ENCODE measurements at places on chromosomes 16 and 17. TPM values are rescaled to one million over a fixed set of nuclear protein-coding genes. Genes with fewer than 3 reads are reported as not detected.

GRCh38 chr17:28047806-28048205, 5.3 kb downstream of the NLK start:
- H3K27ac ChIP-seq: no peak overlapping the region
- peaks cover 93% of the 10 kb centered on the region for H3K4me1 ChIP-seq
- H3K4me3 ChIP-seq: no peak overlapping the region
- DNase-seq: no peak

GRCh38 chr17:82059272-82060000, 6.2 kb downstream of the DUS1L start:
- H3K36me3 ChIP-seq: peaks cover 74% of the 10 kb centered on the region
- H3K4me3 ChIP-seq: no peak overlapping the region
- no peaks in the 10 kb centered on the region for H3K27me3 ChIP-seq
- peaks cover 4% of the 10 kb centered on the region for H3K4me1 ChIP-seq
- H3K27ac ChIP-seq: no peak overlapping the region
- DNase-seq: no peak

DNA sequence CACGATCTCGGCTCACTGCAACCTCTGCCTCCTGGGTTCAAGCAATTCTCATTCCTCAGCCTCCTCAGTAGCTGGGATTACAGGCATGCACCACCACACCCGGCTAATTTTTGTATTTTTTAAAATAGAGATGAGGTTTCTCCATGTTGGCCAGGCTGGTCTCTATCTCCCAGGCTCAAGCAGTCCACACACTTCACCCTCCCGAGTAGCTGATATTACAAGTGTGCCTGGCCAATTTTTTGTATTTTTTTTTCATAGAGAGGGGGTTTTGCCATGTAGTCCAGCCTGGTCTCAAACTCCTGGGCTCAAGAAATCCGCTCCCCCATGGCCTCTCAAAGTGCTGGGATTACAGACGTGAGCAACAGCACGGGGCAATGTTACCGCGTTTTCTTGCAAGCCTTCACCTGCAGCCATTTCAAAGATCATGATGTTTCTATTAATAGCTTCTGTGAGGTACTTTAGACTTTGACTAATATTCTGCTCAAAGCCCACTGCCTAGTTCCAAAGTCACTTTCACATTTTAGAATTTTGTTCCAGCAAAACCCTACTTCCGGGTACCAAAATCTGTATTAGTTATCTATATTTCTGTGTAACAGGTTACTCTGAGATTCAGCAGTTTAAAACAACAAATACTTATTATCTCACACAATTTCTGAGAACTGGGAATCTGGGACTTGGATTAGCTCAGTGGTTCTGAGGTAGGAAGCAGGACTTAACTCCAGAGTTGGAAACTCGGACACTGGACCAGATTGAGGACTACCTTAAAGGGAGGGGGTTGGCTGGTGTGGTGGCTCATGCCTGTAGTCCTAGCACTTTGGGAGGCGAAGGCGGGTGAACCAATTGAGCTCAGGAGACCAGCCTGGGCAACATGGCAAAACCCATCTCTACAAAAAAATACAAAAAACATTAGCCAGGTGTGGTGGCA, 12.0 kb upstream of the MED13 start:
- no peak overlapping the region for H3K27ac ChIP-seq
- no peaks in the 10 kb centered on the region for H3K36me3 ChIP-seq
- DNase-seq: no peak
- H3K27me3 ChIP-seq: no peaks in the 10 kb centered on the region
- H3K4me3 ChIP-seq: no peak overlapping the region
- H3K4me1 ChIP-seq: no peaks in the 10 kb centered on the region

GRCh38 chr17:78665387-78665951, 88.3 kb upstream of the DNAH17 start:
- H3K27ac ChIP-seq: peak overlapping the region; percentile 62
- no peaks in the 10 kb centered on the region for H3K27me3 ChIP-seq
- H3K36me3 ChIP-seq: no peaks in the 10 kb centered on the region
- no peak overlapping the region for H3K4me3 ChIP-seq
- H3K4me1 ChIP-seq: peaks cover 28% of the 10 kb centered on the region

DNA sequence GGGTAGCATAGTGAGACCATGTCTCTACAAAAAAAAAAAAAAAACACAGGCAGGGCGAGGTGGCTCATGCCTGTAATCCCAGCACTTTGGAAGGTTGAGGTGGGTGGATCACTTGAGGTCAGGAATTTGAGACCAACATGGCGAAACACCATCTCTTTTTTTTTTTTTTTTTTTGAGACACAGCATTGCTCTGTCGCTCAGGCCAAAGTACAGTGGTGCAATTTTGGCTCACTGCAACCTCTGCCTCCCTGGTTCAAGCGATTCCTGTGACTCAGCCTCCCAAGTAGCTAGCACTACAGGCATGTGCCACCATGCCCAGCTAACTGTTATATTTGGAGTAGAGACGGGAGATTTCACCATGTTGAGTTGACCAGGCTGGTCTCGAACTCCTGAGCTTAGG, 5.1 kb downstream of the RAMP2 start:
- no peaks in the 10 kb centered on the region for H3K27me3 ChIP-seq
- no peak for DNase-seq
- no peaks in the 10 kb centered on the region for H3K36me3 ChIP-seq
- H3K4me1 ChIP-seq: peaks cover 9% of the 10 kb centered on the region
- no peak overlapping the region for H3K27ac ChIP-seq

DNA sequence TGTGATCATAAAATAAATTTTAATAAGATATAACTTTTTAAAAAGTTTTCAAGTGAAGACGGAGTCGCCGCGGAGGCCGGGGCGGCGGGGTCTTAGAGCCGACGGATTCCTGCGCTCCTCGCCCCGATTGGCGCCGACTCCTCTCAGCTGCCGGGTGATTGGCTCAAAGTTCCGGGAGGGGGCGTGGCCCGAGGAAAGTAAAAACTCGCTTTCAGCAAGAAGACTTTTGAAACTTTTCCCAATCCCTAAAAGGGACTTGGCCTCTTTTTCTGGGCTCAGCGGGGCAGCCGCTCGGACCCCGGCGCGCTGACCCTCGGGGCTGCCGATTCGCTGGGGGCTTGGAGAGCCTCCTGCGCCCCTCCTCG, at the start of gene FOXC2:
Gene FOXC2 (plus strand): TSS at position 229 of the 365 bp plus-strand sequence. CDS start 507 bp downstream, outside the sequence.
- H3K4me1 ChIP-seq: peaks cover 11% of the 10 kb centered on the region
- peak within 1 kb of the TSS; percentile 72 for H3K27ac ChIP-seq
- H3K4me3 ChIP-seq: peak within 1 kb of the TSS; percentile 66
- peaks cover 82% of the 10 kb centered on the region for H3K27me3 ChIP-seq

DNA sequence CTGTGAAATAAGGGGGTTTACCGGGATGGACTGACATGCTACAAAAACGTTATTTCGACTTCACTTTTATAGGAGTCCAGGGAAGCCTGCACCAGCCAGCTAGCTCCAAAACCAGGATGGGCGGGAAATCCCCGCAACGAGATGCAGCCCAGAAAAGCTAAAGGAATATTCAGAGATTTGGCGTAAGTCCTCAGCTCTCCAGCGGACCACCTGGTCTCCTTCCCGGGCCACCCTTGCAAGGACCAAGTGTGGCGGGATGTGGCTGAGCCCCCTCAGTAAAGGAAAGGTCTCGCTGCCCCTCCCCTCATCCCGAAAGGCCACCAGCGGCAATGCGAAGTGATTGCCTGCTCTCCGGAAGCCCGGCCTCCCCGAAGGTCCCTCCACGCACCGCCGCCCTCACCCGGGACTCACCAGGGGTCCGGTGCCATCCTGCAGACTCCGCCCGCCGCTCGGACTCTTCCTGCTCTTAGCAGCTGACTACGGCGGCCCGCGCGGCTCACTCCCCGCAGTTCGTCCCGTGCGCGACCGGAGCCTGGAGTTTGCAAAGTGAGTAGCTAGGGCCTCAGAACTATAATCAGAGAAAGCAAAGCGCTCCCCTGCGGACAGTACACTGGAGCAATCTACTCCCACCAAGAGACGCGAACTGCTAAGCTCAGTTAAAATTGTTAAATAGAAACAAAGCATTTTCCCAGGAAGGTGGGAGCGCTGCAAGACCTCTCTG, at the start of gene STX8:
Gene STX8 (minus strand): TSS at position 440 of the 721 bp plus-strand sequence. CDS start 12 bp downstream, at position 428.
- peak within 1 kb of the TSS; percentile 64 for H3K27ac ChIP-seq
- H3K4me1 ChIP-seq: peaks cover 27% of the 10 kb centered on the region
- peaks cover 6% of the 10 kb centered on the region for H3K36me3 ChIP-seq
- peak within 1 kb of the TSS; percentile 75 for H3K4me3 ChIP-seq

DNA sequence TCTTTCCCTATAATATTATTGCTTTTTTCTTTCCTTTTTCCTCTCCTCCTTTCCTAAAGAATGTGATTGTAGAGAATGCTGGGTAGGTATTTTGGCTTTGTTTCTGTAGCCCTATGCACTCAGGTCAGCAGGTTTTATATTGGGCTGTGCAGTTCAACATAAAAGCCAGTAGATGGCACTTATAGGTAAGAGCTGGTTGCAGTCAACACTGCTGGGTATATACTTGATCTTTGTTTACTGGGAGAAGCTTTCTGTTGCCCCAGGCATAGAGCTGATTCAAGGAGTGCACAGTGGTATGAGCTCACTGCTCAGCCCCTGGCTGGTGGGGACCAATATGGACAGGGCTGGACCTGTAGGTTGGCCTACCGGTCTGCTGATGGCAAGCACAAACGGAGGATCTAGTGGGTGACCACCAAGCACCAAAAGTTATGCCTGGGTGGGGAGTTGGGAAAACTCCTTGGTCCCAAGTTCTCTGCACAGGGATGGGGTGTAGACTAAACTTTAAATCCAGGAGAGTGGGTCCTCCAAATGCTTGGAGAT, 378.9 kb downstream of the PMP22 start:
- H3K36me3 ChIP-seq: no peaks in the 10 kb centered on the region
- no peaks in the 10 kb centered on the region for H3K4me1 ChIP-seq
- peaks cover 11% of the 10 kb centered on the region for H3K27me3 ChIP-seq
- no peak for DNase-seq
- no peak overlapping the region for H3K27ac ChIP-seq

GRCh38 chr17:61770043-61770442, 93.3 kb downstream of the BRIP1 start:
- no peaks in the 10 kb centered on the region for H3K36me3 ChIP-seq
- no peaks in the 10 kb centered on the region for H3K4me1 ChIP-seq

GRCh38 chr17:43915559-43915958, 8.2 kb upstream of the MPP2 start:
- no peaks in the 10 kb centered on the region for H3K27me3 ChIP-seq
- no peak for DNase-seq
- H3K27ac ChIP-seq: no peak overlapping the region
- peaks cover 3% of the 10 kb centered on the region for H3K4me1 ChIP-seq

GRCh38 chr16:48895142-48895541, 285.2 kb upstream of the N4BP1 start:
- H3K27ac ChIP-seq: no peak overlapping the region
- no peak overlapping the region for H3K4me3 ChIP-seq
- peaks cover 27% of the 10 kb centered on the region for H3K27me3 ChIP-seq
- H3K36me3 ChIP-seq: no peaks in the 10 kb centered on the region

GRCh38 chr17:50916708-50917417, 50.7 kb upstream of the TOB1 start:
- H3K27ac ChIP-seq: peak overlapping the region; percentile 88
- peaks cover 34% of the 10 kb centered on the region for H3K4me1 ChIP-seq
- H3K36me3 ChIP-seq: no peaks in the 10 kb centered on the region
- H3K4me3 ChIP-seq: no peak overlapping the region

DNA sequence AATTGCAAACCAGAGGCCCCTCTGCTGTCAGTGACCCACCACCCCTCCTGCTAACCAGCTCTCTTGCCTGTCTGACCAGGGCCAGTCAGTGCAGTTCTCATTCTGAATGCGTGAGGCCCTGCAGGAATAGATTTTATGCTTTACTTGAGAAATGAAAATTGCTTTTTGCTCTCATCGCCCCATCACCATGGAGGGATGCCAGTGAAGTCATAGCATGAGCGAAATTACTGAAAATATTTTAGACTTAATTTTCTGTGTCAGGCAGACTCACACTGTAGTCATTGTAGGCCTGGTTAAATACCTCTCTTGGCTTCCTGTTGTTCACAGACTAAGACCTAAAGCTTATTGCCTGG, 490.5 kb upstream of the CDH5 start:
- no peak overlapping the region for H3K27ac ChIP-seq
- no peaks in the 10 kb centered on the region for H3K4me1 ChIP-seq
- H3K36me3 ChIP-seq: no peaks in the 10 kb centered on the region
- H3K4me3 ChIP-seq: no peak overlapping the region
- no peak for DNase-seq
- no peaks in the 10 kb centered on the region for H3K27me3 ChIP-seq

- no peaks in the 10 kb centered on the region for H3K27me3 ChIP-seq
- H3K4me1 ChIP-seq: peaks cover 68% of the 10 kb centered on the region
- no peak overlapping the region for H3K4me3 ChIP-seq
- H3K27ac ChIP-seq: peak overlapping the region; percentile 83
Observed at GRCh38 chr17:57099165-57099564, 14.1 kb downstream of the AKAP1 start.

GRCh38 chr16:59052231-59052630, 318.1 kb upstream of the GOT2 start:
- peaks cover 4% of the 10 kb centered on the region for H3K4me1 ChIP-seq
- H3K36me3 ChIP-seq: no peaks in the 10 kb centered on the region
- H3K4me3 ChIP-seq: no peak overlapping the region
- no peak for DNase-seq

GRCh38 chr17:74012465-74012864, 191.0 kb upstream of the RPL38 start:
- DNase-seq: no peak
- peaks cover 68% of the 10 kb centered on the region for H3K27me3 ChIP-seq
- no peak overlapping the region for H3K27ac ChIP-seq

- no peak for DNase-seq
- H3K4me1 ChIP-seq: no peaks in the 10 kb centered on the region
- no peaks in the 10 kb centered on the region for H3K27me3 ChIP-seq
- H3K4me3 ChIP-seq: no peak overlapping the region
Observed at GRCh38 chr17:61168506-61168905, 231.1 kb upstream of the TBX2 start.

GRCh38 chr17:17946093-17946492, 26.1 kb downstream of the TOM1L2 start:
- H3K4me1 ChIP-seq: peaks cover 27% of the 10 kb centered on the region
- no peak for DNase-seq
- H3K27me3 ChIP-seq: no peaks in the 10 kb centered on the region
- H3K27ac ChIP-seq: no peak overlapping the region
- H3K4me3 ChIP-seq: no peak overlapping the region

DNA sequence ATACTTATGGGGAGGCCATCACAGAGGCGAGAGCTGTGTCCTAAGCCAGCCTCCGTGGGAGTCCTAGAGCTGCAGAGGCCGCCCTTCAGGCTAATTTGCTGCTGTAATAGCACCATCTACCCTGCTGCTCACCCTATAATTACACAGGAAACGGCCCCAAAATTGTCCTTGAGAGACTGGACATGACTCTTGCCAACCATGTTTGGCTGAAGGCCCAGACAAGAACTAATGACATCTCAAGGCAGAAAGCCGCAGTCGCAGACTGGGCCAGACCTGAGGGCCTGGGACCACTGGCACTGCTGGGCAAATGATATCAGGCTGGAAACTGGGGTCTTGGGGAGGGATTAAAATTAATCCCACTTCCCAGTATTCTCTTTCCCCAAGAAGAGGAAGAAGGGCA, 24.1 kb downstream of the PSMD7 start:
- H3K36me3 ChIP-seq: peaks cover 14% of the 10 kb centered on the region
- DNase-seq: peak; percentile 36
- peak overlapping the region; percentile 85 for H3K27ac ChIP-seq
- no peak overlapping the region for H3K4me3 ChIP-seq
- H3K27me3 ChIP-seq: no peaks in the 10 kb centered on the region

Gene HES7
- not detected for total RNA-seq

Gene ABCA9
- 19.9 TPM for total RNA-seq

Gene CACNB1
- 7.9 TPM for total RNA-seq

Gene EME1
- total RNA-seq: 0.79 TPM

Gene TMEM219
- 74.3 TPM for total RNA-seq

Gene RAD51D
- 4.4 TPM for total RNA-seq

Gene CSF3
- total RNA-seq: not detected

Gene WSCD1
- total RNA-seq: 4.7 TPM

Gene HS3ST6
- not detected for total RNA-seq

Gene BCAR1
- 57.9 TPM for total RNA-seq

Gene MT3
- total RNA-seq: 1.9 TPM

Gene GJD3
- 0.79 TPM for total RNA-seq

Gene COA3
- total RNA-seq: 68.6 TPM

Gene PRSS27
- total RNA-seq: not detected
